ENCODE measurements at places on chromosomes 4 and X.

DNA sequence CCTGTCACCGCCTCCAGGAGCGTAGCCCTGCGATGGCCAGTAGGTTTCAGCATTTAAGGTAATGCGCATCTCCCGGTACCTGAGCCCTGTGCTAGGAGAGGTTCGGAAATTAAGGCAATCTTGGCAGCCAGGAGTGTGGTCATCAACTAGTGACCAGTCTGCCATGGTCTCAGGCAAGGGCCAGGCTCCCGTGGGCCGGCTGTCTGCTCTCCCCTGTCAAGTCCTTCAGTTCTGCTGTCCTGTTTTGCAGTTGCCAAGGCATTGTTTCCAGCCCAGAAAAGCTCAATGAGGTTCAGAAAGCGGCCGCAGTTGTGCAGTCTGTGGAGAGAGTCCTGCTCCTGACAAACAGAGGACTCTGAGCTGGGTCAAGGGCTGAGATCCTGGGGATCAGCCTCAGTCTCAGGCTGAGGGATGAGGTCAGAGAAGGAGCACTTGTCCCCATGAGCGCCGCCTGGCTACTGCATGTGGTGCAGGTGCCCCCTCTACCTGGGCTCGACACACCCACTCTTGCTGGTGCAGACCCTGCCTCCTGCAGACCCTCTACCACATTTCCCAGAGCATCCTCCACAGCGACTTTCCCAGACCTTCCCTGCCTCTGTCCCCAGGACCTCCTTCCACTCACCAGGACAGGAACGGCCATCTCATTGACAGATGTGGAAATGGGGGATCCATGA is 53.4 kb upstream of the PSAPL1 start:
- no peak for DNase-seq
- no peak overlapping the region for H3K4me3 ChIP-seq

- H3K36me3 ChIP-seq, result no peaks in the 10 kb centered on the region
- H3K4me3 ChIP-seq, result no peak overlapping the region
- no peaks in the 10 kb centered on the region for H3K27me3 ChIP-seq
- no peak for DNase-seq
Observed at GRCh38 chr4:127217586-127218229, 415.0 kb upstream of the INTU start.

GRCh38 chrX:39367416-39367815 is 566.2 kb downstream of the MID1IP1 start:
- no peaks in the 10 kb centered on the region for H3K36me3 ChIP-seq
- DNase-seq, result no peak
- H3K4me1 ChIP-seq, result no peaks in the 10 kb centered on the region
- no peaks in the 10 kb centered on the region for H3K27me3 ChIP-seq
- H3K4me3 ChIP-seq, result no peak overlapping the region

DNA sequence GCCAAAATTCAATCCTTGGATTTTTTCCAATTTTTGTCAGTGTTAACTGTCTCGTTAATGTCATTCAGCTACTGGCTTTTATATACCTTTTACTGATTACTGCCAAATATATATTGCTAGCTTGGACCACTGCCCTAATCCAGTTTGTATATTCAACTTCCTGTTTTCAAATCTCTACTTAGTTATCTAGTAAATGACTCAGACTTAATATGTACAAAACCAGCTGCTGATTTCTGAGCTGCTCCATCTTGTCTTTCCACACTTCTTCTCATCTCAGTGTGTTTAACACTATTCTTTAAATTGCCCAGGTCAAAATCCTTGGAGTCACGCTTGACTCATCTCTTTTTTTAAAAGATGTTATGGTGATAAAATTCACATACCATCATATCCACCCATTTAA is 1196.7 kb downstream of the RAPGEF2 start:
- H3K4me1 ChIP-seq, result no peaks in the 10 kb centered on the region
- H3K4me3 ChIP-seq, result no peak overlapping the region
- no peak overlapping the region for H3K27ac ChIP-seq
- no peak for DNase-seq
- no peaks in the 10 kb centered on the region for H3K27me3 ChIP-seq

DNA sequence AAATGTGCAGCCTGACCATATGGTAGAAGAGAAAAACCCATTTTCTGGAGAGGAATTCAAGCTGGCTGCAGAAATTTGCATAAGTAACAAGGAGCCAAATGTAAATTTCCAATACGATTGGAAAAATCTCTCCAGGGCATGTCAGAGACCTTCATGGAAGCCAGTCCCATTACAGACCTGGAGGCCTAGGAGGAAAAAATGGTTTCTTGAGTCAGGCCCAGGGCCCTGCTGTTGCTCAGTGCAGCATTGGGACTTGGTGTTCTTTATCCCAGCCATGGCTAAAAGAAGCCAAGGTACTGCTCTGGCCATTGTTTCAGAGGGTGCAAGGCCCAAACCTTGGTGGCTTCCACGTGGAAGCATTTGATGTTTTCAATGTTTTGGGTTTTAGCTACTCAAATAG is 70.6 kb downstream of the MAGEC2 start:
- H3K36me3 ChIP-seq, result no peaks in the 10 kb centered on the region
- no peak overlapping the region for H3K27ac ChIP-seq
- H3K4me1 ChIP-seq, result no peaks in the 10 kb centered on the region
- H3K27me3 ChIP-seq, result no peaks in the 10 kb centered on the region
- DNase-seq, result no peak

DNA sequence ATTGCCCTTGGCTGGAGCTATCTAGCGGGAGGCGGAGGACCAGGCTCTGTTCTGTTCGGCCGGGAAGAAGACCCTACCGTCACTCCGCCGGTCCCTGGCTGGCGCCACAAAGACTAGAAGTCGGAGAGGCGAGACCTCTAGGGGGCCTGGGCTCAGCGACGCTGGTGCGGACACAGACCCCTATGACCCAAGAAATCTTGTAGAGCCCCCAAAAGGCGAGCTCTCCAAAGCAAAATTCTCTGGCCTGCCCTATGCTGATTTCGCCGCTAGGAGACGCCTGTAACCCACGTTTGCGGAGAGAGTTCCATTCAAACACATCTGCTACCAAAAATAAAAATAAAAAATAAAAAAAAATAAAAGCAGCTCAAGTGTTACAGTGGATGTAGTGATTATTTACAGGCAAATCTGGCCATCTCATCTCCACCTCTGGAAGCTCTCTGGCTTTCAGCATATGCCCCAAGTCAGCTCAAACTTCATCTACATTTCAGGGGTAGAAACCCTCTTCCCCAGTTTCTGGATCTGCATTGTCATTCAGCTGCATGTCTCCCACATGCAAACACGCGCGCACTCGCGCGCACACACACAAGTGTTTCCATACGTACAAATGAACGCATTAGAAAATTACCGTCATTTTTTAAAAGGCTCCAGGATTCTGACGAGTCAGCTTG is 2.4 kb upstream of the PCDH10 start:
- peak; percentile 88 for DNase-seq
- H3K27me3 ChIP-seq, result no peaks in the 10 kb centered on the region
- H3K27ac ChIP-seq, result peak overlapping the region; percentile 60
- H3K36me3 ChIP-seq, result no peaks in the 10 kb centered on the region
- H3K4me3 ChIP-seq, result peak overlapping the region; percentile 83

- no peaks in the 10 kb centered on the region for H3K27me3 ChIP-seq
- DNase-seq, result no peak
- no peaks in the 10 kb centered on the region for H3K4me1 ChIP-seq
- H3K27ac ChIP-seq, result no peak overlapping the region
- H3K36me3 ChIP-seq, result no peaks in the 10 kb centered on the region
Observed at GRCh38 chr4:26196567-26196966, 124.2 kb upstream of the RBPJ start.

DNA sequence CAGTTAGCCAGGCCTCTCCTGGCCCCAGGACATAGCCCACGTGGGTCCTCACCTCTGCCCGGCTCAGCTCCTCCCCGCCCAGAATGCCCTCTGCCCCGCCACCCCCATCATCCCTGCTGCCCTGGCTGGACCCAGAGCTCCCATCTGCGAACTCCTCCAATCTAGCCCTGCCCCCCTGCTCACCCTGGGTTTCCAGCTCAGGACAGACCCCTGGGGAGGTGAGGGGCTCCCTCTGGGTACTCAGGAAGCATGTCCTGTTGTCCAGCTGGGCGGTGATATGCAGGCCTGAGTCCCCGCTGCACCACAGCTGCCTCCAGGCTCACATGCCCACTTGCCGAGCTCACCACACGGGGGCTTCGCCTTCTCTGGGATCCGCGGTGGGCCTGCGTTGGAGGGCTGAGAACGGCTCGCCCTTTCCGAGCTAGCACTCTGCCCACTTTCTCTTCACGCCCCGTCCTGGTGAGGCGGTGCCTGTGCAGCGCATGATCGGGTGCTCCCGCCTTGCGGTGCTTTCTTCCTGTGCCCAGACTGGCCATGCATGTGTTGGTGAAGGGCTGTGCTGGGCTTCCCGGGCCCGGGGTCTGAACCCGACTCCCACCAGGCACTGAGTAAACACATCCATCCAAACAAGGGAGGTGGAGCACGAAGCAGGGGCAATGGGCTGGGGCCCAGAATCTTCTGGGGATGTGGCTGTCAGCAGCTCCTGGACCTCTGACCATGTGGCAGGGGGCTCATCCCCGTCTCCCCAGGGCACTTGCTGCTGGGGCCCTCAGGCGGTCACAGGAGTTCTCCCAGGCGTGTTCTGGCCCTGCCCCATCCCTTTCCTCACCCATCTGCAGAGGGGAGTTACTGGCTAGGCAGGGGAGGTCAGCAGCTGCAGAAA is 74.3 kb downstream of the RGS12 start:
- no peaks in the 10 kb centered on the region for H3K27me3 ChIP-seq
- H3K4me1 ChIP-seq, result peaks cover 39% of the 10 kb centered on the region
- no peaks in the 10 kb centered on the region for H3K36me3 ChIP-seq
- H3K27ac ChIP-seq, result no peak overlapping the region

DNA sequence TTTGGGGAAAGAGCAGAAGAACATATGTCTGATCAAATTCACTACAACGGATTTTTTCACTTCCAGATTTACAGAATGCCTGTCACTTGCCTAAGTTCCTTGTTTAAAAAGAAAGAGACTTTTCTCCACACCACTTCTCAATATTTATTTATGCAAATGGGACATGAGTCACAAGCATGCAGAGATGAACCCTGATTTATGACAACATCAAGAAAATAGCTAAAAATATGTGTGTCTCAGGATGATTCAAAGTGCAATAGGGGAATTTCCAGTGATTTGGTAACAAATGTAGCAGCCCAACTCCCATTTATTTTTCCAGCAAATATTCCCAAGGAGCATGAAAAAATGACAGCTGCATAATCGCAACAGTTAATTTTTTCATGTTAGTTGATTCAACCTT is 180.4 kb upstream of the FAT1 start:
- no peak overlapping the region for H3K4me3 ChIP-seq
- no peaks in the 10 kb centered on the region for H3K36me3 ChIP-seq
- DNase-seq, result peak; percentile 29
- no peaks in the 10 kb centered on the region for H3K27me3 ChIP-seq
- H3K27ac ChIP-seq, result no peak overlapping the region

GRCh38 chr4:5128569-5128968 is 77.3 kb downstream of the STK32B start:
- H3K27me3 ChIP-seq, result no peaks in the 10 kb centered on the region
- H3K36me3 ChIP-seq, result no peaks in the 10 kb centered on the region
- no peak overlapping the region for H3K4me3 ChIP-seq
- DNase-seq, result no peak
- no peaks in the 10 kb centered on the region for H3K4me1 ChIP-seq

DNA sequence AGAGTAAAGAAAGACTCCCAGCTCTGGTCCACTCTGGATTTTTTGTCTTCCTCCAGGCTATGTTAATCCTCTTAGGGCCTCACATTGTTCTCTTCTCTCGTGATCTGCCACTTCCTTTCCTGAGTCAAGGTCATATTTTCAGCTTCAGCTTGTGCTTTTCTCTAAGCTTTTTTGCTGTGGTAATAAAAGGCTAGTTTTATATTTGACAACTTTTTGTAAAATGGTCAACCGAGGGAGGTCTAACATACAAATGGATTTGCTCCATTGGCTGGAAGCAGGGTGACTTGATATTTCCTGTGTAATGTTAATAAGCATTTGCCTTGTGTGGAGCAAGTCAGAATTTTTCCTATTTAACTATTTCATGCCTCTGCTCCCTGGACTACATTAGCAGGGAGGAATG is 239.7 kb downstream of the RAB28 start:
- H3K36me3 ChIP-seq, result no peaks in the 10 kb centered on the region
- H3K27me3 ChIP-seq, result no peaks in the 10 kb centered on the region
- H3K4me1 ChIP-seq, result no peaks in the 10 kb centered on the region
- DNase-seq, result no peak
- no peak overlapping the region for H3K4me3 ChIP-seq
- H3K27ac ChIP-seq, result no peak overlapping the region

- DNase-seq, result no peak
- no peaks in the 10 kb centered on the region for H3K4me1 ChIP-seq
- no peak overlapping the region for H3K27ac ChIP-seq
- H3K4me3 ChIP-seq, result no peak overlapping the region
Observed at GRCh38 chr4:175246941-175247340, 328.8 kb downstream of the ADAM29 start.

GRCh38 chr4:187565416-187565815 is 430.2 kb upstream of the ZFP42 start:
- no peak overlapping the region for H3K27ac ChIP-seq
- H3K27me3 ChIP-seq, result no peaks in the 10 kb centered on the region
- no peak overlapping the region for H3K4me3 ChIP-seq
- H3K36me3 ChIP-seq, result no peaks in the 10 kb centered on the region
- no peaks in the 10 kb centered on the region for H3K4me1 ChIP-seq

DNA sequence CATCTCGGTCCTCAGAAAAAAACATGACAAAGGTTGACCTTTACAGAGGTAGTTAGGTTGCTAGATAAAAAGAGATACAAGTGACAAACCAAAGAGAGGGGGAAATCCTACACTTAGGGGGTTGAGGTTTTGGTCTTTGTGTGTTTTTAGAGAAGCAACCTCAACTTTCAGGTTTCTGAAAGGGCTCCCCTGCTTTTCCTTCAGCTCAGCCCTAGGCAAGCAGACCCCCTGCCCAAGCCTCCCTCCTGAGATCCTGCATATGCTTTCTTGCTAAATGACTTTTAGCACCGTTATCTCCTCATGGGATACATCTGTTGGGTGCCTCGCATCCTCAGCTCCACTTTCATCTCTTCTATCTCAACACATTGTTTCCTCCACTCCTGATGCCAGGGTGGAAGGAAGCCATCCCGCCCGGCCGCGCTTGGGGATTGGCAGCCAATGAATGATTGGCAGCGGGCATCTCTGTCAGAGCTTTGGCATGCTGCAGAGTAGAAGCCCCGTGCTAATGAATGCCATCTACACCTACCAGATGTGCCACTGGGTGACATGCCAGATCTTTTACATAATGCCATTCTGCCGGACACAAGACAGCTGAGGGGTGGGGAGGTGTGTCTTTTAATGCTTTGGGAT is 15.0 kb upstream of the PRDM8 start:
- peaks cover 27% of the 10 kb centered on the region for H3K4me1 ChIP-seq
- no peak overlapping the region for H3K4me3 ChIP-seq
- no peak for DNase-seq
